ENCODE measurements at places on chromosomes 3 and 15. TPM values are rescaled to one million over a fixed set of nuclear protein-coding genes. Genes with fewer than 3 reads are reported as not detected.

PLA1A gene
- total RNA-seq, result 2.8 TPM

CLRN1 gene
- total RNA-seq, result not detected

CPEB1 gene
- total RNA-seq, result 1.6 TPM

GOLGA8M gene
- 2.5 TPM for total RNA-seq

ACKR2 gene
- 0.44 TPM for total RNA-seq

NMD3 gene
- 51.6 TPM for total RNA-seq

SLC38A3 gene
- 10.4 TPM for total RNA-seq

MYH15 gene
- 0.22 TPM for total RNA-seq

CHRM5 gene
- not detected for total RNA-seq
